ENCODE measurements at places on chromosomes 12 and 14. TPM values are rescaled to one million over a fixed set of nuclear protein-coding genes. Genes with fewer than 3 reads are reported as not detected.

DNA sequence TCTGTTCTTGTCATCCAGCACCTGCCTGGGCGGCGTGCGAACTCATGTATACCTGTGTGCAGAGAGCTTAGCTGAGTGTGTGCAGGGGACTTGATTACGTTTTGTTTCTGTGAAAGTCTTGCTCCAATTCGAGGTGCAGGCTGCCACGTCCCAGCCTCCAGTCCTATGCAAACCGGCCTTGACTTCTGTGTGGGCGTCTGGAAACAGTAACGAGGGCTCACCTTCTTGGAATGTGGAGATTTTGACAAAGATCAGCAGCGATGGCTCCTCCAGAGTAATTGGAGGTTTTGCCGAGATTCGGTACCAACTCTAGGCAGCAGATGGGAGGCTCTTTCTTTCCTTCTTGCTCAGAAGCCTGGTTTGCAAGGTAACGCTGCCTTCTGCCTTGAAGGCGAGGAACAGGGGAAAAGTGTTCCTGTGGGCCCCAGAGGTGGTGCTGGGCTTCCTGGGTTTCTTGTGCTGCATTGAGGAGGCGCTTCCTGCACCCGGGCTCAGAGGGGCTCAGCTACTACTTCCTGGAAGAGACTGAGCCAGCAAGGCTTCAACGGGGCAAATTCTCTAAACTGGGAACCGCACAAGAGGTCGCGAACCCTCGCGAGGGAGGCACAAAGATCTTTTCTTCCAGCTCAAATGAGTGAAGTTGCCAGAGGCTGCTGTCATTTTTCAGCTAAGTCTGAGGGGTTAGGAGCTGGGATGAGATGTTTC, 249.0 kb downstream of the AACS start:
- no peak for DNase-seq

DNA sequence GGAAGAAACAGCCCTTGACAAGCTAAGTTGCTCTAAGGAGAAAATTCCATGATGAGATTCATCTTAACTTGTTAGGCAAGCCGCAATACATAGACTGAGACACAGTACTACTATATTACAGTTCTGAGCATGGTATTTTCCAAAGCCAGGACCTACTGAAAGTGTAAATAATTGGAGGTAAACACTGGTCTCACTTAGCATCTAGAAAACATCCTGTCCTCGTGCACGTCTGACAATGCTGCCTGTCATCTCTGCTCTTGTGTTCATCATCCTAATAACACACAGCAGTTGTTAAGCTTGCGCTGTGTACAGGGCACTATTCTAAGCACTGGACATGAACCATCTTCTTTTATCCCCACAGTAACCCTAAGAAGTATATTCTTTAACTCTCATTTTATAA, 64.2 kb downstream of the GNG2 start:
- DNase-seq, result no peak

DNA sequence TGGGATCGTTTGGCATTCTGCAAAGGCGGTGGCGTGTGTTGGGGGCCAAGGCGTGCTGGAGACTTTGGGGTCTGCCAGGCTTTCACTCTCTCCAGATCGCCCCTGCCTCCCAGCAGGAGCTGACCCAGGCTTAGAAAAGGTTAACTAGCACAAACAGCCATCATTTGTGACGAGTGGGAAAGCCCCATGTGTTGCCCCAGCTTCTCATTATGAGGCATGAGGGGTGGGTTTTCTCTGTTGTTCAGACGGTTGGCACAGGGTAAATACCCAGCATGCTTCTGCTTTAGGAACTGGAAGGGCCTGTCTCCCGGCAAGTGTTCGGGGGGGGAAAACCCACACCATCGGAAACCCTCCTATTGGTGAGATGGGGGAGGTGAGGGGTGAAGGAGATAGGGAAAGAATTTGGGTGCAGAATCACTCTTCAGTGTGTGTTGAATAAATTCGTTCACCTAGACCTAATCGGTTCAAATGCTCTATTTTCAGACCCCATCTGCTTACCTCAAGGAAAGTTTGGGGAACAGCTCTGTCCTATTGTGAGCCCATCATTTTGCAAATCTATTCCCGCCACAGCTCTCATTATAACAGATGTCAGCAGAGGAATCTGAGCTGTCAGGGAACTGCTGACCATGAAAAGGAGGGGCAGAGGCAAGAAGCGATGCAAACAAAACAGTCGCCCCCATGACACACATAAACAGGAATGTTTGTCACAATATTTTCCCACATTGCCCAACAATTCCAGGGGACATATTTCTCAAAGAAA, 34.7 kb upstream of the C12orf42 start:
- no peak for DNase-seq

DNA sequence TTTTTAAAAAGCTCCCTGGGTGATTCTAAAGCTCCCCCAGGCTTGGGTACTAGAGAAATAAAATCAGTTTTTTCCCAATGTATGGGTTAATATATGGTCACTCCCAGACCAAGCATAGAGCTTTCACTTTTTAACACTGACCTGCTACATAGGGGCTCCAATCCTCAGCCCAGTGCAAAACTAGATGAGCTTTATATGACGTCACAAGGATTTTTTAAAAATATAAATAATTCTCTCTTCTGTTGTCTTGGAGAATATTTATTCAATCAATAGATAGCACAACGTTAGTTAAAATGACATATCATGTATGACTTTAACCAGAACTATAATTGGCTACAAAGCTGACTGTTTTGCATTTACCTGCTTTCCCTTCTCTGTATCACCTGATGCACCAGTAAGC, 137.9 kb upstream of the TMCC3 start:
- DNase-seq, result no peak

CLEC9A gene
- not detected for polyA plus RNA-seq
